CD8-positive, alpha-beta memory T cell (primary cell): ENCODE measurements at places on chromosomes 7 and 10.

GRCh38 chr10:77638321-77639101, 903 bp upstream of the KCNMA1 start:
- DNase-seq: no peak

GRCh38 chr7:26305090-26305868, 13.6 kb downstream of the SNX10 start:
- DNase-seq: no peak

- no peak for DNase-seq
Observed at GRCh38 chr10:14749070-14749809, 25.5 kb downstream of the FAM107B start.

DNA sequence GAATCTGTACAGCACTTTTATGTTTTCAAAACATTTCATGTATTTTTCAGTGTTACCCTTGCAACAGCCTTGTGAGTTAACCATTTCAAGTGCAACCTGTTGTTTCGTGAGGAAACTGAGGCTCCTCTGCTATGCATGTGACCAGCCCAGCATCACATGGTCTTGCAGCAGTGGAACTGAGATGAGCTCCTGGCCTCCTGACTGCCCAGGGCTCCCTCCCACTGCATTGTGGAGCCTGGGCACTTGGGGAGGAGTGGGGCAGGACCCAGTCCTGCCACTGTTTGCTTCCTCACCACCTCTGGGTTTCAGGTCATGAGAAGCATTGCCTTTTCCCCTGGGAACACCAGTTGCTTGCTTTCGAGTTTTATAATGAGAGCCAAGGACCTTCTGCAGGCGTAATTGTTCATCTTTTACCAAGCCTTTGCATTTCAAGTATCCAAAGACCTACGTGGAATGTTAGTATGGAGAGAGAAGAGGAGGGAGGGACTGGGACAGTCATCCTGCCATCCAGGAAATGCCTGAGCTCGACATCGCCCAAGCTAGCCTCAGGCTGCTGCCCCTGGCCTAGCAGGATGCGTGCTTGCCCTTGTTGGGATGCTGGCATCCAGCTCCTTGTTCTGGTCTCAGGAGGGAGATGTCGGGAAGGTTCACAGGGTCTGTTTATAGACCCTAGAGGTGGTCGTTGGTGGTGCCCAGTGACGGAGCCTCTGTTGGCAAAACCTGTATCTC, 32.3 kb upstream of the BHLHA15 start:
- DNase-seq: no peak

DNA sequence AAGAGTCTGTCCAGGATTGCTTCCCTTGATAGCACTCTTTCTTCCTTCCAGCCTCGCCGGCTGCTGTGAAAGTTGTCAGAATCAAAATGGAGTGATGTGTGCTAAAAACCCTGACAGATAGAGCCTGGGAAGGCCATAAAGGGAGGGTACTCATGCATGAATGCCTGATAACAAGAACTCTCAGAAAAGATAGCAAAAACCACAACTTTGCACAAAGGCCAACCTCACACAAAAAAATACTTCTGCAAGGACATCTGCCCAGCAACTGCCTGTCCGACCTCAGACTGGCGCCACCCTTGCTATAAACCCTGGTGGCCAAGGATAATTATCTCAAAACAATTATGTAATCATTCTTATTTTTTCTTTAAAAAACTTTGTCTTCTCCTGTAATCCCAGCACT, 133.2 kb upstream of the SVIL start:
- no peak for DNase-seq

DNA sequence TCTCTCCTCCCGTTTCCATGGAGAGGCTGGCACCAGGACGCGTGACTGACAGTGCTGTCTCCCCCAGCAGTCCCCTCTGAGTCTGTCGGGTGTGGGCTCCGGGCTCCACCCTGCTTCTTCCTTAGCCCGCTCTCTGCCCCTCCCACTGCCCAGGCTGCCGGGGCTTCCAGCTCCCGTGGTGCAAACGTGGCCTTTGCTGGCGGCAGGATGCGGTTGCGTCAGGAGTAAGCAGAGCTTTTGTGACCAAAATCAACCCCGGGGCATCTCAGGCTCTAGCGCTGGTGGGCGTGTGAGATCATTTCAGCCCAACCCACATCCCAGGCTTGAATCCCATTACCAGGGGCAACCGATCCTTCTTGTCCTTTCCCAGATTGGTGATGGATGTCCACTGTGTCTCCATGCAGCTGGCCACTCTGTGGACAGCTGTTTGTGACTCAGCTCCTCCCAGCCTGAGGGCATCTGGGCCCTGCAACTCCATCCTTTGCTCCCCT, 28.2 kb downstream of the PTPRE start:
- no peak for DNase-seq

DNA sequence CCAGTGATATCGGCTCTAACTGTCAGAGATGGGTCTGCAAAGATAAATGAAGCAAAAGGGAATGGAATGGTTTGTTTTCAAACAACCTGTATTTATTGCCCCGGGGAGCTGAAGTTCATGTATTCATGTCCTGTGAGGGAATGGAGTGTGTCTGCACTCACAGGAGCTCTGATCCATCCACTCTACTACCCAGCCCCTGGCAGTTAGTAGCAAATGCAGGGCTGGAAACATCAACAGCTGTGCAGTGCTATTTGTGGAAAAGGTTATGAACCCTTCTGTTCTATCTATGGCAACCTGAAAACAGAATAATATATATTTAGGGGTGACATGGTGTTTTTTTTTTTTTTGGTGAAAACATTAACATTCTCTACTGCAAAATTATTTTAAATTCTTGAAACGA, 9.8 kb downstream of the AGR2 start:
- DNase-seq: no peak

DNA sequence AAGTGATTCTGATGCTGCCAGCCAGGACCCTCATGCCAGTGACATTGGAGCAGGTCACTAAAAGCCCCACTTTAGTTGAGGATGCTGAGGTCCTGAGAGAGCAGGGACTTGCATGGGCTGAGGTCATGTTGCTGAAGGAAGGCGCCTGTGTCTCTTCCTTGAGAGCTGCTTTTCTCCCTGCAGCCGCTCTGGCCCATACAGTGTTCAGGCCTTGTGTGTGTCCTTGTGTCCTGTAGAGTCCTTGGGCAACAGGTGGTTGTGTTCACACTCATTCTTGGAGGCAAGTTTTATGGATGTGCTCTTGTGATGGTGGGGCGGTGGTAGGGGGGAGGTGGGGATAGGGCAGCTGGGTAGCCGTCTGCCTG, 33.3 kb downstream of the TSPAN14 start:
- DNase-seq: no peak

- no peak for DNase-seq
Observed at GRCh38 chr7:31699050-31699449, 12.0 kb downstream of the PPP1R17 start.

GRCh38 chr7:30594048-30594539, 584 bp upstream of the GARS1 start:
- DNase-seq: no peak

DNA sequence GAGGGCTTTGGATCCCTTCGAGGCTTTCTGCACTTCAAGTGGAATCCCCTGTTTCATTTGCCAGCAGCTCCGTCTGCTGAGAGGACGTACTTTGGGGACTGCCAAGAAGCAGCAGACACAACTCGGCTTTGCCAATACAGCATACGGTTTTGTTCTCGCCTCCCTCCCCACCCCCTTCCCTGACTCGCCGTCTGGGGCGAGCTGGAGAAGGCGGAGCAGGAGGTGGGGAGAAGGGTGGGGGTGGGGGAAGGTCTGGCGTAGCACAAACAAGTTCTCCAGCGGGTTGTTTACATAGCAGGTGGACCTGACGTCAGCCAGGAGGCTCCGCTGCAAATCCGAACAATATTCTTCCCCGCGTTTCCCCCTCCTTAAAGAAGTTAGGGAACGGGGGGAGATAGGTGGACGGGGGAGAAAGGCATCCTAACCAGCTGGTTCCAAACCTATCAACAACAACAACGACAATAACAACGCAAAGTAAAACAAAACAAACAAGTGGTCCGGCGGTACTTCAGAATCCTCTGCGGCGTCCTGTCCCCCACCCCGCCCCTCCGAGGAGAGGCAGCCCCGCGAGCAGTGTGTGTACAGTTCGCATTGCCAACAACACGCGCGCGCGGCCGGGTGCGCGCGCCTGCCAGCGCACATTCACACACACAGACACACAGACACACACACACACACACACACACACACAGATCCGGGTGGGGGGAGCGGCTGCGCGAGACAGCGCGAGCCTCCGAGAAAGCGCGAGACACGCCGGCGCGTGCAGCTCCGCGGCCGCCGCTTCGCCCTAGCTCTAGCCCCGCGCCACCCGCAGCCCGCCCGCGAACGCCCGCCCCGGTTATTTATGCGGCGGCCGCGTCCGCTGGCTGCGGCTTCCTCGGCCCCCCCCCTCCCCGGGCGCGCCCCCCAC, 167.0 kb upstream of the PPP1R3A start:
- peak; percentile 17 for DNase-seq

DNA sequence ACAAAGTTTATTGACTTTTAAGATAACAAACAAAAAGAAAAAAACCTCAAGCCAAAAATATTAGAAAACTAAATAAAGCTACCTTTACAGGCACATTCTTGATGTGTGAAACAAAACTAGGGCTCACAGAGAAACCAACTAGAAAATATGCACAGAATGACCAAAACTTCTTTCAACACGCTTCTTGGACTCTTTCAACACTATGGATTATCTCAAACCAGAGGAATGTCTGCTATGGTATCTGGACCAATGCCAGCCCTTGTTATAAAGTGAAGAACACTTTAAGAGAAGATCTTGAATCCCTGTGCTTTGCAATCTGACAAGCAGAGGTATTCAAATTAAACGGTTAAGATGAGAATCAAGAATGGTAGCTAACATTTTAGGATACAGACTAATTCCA, 76.6 kb downstream of the DNAJC1 start:
- no peak for DNase-seq

DNA sequence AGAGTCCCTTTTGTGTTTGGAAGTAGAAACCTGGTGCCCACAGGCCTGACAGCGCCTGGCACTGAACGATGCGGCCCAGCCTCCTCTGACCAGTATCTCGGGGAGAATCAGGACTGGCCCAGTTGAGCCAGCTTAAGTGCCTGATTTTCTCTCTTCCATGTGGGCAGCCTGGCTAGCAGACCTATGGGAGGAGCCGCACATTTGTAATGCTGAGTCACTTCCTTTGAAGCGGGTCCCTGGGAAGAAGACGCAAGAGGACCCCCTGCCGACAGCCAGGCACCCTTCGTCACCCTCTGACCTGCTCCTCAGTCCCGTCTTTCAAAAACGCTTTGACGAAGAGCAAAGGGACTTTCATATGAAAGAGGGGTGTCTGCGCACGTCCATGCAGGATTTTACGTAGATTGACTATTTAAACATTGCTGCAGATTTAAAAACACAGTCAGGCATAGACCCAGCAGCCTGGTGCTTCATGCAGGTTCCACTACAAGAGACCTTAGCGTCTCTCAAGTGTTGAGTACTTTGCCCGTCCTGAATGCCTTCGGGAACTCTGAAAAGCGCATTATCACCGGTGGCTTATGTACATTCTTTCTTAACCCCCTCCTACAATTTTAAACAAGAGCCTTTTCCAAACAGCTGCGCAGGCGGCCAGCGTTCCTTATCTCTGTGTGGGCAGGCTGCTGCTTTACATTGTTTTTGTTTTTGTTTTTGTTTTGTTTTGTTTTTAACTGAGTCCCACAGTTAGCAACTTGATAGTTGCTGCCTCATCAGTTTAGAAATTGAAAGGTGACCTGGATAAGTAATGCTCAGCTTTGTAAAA, 36.5 kb upstream of the AP5Z1 start:
- DNase-seq: no peak

GRCh38 chr7:20778063-20778721, 8.5 kb downstream of the SP8 start:
- no peak for DNase-seq

DNA sequence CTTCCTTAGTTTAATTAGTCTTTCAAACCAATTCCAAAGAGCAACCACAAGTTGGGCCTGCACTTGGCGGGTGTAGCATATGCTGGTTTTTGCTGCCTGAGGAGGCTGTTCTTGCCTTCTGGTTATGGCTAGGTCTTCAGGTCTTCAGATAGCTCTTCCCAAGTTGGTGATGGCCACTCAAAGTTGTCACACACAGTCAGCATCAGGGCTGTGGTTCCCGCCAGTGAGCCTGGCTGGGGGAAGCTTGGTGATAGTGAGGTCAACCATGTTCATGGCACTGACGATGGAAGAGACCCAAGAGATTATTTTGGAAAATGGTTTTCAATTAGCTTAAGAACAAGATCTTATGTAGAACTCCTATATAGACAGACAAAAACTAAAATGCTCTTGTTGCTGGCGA, 18.8 kb upstream of the HTR5A start:
- DNase-seq: no peak

DNA sequence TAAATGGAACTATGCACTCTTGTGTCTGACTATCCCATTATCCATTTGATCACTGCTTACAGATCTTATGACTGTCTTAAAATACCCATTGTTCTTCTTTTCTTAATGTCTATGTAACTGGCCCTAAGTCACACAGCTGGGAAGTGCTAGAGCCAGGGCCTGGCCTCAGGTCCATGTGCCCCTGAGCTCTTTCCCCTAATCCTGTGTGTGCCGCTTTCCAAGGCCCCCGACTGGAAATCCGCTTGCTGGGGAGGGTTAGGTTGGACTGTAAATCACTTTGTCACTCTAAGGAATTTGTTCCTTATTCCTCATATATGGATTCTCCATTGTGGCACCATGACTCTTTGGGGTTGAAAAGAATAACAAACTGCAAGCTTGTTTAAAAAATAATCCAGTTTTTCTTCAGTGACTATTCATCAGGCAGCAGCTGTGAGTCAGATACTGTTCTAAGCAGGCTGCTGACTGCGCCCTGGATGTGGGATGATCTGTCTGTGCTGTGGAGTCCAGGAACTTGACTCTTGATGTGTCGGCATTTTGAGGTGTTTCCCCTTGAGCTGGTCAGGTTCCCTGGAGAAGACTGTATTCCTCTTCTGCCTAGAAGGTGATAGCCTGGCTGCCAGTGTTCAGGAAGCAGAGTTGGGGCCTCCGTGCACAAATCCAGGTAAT, 236.3 kb downstream of the SDK1 start:
- DNase-seq: no peak

GRCh38 chr7:46107610-46108217, 186.6 kb upstream of the IGFBP3 start:
- no peak for DNase-seq

- DNase-seq: no peak
Observed at GRCh38 chr10:125102246-125102645, 58.1 kb downstream of the CTBP2 start.
